ENCODE measurements at places on chromosomes 1 and 21.

DNA sequence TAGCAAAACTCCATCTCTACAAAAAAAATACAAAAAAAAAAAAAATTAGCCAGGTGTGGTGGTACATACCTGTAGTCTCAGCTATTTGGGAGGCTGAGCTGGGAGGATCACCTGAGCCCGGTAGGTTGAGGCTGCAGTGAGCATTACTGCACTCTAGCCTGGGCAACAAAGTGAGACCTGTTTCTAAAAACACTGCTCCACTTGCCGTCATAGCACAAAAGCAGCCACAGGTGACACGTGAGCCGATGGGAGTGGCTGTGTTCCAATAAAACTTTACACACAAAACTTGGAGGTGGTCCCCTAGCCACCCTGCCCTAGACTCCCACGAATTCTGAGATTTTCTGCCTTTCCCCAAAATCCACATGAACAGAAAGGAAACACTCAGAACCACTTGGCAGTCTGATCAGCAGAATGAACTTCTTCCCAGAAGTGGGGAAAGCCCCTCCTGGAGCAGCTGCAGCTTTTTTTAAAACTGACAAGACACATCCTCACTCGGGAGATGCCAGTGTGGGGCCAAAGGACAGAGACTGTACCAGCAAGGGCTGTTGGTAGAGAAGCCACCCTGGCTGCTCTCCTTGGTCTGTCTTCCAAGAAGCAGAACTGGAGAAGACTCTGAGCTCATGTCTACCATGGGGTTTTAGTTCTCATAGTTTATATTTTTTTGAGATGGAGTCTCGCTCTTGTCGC lies 23.3 kb downstream of the PLEKHM2 start:
- DNase-seq, result no peak

DNA sequence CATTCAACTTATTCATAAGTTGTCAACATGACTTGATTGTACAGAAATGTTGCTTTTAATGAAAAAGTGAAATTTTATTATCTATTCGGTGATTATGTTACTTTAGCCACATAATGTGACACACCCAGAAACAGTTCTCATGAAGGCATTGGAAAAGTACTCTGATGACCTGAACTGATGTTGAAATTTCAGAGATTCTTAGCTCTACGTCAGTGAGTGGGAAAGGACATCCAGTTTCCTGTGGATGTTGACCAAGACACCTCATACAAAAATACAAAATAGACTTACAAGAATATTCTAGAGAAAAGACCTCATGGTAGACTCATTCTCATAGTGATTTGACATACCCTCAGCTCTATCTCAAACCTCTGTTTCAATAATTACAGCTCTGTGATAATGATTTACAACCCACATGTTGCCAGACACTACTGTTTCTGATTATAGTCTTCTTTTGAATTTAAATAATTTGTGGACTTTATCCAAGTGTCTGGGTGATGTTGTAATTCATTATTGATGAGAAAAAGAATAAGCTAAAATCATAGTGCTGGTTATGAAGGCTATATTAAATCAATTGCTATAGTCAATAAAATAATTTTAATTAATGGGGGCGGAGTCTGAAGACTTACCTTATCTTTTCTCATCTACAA lies 37.3 kb downstream of the KCNK2 start:
- DNase-seq, result no peak

DNA sequence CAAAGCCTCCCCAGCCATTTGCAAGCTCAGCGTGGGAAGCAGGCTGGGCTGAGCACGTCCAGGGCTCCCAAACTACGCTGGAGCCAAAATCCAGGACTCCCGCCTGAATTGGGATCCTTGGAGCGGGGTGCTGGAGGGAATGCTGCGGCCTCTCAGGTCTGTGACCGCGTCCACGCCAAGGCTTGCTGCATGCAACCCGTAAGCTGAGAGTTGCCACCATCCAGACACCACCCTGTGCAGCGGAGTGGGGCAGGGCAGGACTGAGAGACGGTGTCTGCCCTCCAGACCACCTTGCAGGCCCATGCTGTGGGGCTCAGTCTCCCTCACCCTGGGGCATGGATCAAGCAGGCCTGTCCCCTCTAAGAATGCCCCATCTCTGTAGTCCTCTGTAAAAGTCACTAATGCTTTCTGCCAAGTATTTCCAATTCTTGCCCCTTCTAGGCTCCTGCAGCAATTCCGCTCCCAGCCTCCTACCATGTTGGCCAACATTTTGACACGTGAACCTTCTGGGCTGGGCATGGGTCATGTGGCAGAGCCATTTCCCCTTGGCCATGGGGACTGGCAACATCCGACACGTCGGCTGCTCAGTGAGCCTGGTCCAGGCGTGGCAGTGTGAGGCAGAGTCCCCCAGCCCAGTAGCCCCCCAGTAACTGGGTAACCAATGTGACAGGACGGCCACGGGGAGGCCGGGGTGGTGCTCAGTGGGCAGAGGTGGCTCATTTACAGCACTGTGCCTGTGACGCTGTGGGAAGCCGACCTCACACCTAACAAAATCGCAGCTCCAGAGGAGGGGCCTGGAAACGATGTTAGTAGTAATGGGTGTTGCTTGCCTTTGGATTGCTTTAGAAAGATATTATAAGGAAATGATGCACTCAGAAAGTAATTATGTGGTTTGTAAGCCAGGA lies 57.9 kb upstream of the PDE9A start:
- no peak for DNase-seq

DNA sequence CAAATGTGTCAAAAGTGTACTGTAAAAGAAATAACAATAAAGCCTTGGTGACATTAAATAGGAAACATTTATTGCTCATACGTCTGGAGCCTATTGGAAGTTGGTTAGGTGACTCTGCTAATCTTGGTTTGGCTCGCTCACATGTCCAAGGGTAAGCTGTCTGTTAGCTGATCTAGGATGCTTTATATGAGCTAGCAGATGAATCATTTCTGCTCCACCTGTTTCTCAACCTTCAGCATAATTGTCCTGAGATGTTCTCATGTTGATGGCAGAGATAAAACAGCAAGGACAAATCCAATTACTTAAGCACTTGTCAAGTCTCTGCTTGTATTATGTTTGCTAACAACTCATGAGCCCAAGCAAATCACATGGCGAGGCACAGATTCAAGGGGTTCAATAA lies 56.0 kb upstream of the CD53 start:
- no peak for DNase-seq

DNA sequence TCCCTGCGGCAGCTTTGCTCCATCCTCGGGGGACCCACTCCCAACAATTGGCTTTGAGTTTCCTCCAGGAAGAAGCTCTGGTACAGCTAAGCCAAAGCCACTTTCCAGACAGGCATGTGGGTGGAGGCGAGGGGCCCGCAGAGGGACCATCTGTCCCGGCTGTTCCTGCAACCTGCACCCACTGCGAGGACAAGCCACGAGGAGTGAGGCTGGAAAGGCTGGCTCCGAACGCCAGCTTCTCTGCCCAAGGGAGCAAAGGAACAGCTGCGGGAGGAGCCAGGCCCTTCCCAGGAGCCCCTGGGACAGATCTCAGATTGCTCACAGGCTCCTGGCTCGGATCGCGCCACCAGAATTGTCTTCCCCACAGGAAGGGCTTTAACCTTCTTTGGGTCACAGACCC lies 28.3 kb upstream of the PEF1 start:
- DNase-seq, result no peak

GRCh38 chr1:185670187-185670627 lies 64.0 kb upstream of the HMCN1 start:
- DNase-seq, result no peak
